Caudate nucleus (tissue), 63 donors: ENCODE measurements at places on chromosomes 16 and 17.

DNA sequence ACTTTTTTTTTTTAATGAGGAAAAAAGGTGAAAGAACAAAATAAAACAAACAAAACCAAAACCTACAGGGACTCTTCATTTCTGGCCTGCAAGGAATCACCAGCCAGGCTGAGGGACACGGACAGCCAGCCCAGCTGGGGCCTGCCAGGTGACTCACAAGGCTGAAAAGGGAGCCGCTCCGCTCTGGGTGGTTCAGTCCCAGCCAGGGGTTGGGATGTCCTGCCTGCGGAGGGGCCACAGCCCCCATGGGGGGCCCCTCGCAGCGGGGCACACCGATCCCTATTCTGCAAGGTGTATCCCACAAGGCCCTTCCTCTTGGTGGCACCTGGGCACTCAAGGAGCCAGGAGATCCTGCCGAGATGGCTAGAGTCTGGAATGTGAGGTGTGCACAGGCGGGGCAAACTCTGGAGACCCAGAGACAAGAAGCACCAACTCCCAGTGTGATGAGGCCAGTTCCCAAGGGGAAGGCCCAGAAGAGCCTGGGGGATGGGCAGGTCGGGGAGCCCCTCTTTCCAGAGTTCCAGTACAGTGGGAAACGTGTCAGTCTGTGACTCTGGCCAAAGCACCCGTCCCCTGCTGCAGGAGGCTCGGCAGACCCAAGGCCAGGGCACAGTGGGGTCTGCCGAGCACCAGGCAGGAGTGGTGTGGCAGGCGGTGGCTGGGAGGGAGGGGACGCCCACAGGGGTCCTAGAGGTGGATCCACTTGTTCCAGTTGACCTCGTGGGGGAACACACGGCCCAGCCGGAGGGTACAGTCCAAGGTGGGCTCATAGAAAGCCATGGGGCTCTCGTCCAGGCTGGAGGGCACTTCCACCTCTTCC, 58.9 kb downstream of the IL21R start:
- DNase-seq, result no peak

DNA sequence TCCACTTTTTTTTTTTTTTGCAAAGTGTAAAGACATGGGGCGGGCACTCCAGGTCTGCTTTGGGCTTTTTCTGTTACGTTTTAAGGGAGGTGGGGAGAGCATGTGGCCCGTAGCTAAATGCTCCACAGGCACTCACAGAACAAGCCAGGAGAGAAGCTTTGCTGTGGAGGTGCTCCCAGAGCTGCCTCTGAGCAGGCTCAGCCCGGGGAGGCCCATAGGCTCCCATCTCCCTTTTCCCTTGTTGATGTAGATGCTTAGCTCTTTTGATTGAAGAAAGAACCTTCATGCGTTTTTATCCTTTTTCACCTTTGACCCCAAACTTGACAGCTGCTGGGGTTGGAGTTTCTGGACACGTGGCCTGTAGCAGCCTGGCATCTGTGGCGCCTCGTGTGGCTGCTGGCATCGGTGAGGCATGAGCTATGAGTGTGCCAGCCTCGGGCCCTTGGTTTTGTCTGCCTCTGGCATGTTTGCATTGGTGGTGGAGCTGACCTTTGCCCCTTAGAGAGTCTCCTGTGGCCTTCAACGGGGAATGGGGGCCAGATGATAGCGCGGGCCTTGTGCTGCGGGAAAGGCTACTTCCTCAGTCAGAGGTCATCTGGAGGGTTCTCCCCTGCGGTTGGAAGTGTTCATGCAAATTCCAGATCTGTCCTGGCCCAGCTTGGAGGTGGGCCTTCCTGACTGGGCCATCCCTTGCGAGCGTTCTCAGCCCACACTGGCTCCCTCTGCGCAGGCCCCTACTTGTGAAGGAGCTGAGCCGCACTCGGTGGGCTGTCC, 20.0 kb upstream of the IL17C start:
- DNase-seq, result no peak

- DNase-seq, result no peak
Observed at GRCh38 chr17:62631086-62631935, 3.8 kb downstream of the MRC2 start.

DNA sequence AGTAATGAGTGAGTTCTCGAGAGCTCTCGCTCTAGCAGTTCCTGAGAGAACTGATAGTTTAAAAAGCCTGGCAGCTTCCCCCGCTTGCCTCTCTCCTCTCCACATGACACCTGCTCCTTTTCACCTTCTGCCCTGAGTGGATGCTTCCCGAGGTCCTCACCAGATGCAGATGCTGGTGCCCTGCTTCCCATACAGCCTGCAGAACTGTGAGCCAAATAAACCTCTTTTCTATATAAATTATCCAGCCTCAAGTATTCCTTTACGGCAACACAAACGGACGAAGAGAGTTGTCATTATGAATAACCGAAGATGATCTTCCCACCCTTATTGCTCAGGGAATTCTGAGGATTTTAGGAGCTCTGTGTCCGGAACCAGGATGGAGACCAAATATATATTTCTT, 41.9 kb upstream of the ZCCHC14 start:
- DNase-seq, result no peak

DNA sequence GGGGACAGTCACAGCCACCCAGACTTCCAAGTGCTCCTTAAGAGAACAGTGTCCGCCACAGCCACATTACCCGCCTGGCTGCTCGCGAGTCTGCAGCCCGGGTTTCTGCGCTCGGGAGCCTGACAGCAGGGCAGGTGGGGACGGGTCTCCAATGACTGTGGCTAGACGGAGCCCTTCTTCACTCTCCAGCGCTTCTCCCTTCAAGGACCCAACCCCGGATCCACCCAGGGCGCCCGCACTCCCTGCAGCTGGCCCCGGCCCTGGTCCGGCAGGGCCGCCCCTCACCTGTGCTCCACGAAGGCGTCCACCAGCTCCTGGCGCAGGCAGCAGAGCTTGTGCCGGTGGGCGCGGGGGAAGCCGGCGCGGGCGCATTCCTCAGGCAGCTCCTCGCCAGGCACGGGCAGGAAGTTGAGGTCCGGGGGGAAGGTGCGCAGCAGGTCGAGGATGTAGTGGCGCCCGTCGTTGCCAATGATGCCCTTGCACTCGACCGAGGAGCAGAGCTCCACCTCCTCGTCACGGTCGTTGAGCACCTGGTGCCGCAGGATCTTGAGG, 13.9 kb downstream of the CLUH start:
- DNase-seq, result no peak

DNA sequence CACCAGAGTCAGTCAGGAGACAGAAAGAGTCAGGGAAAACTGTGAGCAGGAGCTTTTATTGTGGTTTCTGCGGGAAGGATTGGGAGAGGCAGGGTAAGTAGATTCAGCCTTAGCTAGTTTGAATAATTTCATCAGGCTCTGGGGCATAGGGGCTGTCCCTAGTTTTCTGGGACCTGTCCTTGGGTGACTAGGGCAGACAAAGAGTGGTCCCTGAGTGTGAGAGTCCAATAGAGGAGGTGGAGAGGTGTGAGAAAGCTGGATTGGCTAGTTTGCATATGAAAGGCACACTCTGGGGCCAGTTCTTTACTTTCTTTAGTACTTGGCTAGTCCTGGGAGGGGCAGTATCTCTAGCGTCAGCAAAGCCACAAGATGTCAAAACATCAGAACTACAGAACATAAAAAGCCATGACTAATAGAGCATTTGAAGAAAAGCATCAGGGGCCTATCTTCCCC, 255.6 kb downstream of the HS3ST3A1 start:
- no peak for DNase-seq

DNA sequence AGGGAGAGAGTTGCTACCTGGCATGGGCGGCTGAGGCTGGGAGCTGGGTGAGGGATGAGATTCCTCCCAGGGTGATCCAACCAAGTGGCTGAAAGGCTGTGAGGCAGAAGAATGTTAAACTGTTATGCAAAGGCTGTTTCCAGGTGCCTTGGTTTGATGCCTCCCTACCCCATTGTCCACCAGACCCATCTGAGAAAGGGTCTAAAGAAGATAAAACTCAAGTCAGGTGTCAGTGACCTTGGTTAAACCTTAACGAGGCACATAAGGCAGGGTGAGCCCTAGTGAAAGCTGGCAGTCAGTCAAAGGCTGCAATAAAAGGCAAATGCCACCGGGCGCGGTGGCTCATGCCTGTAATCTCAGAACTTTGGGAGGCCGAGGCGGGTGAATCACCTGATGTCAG, 23.8 kb downstream of the LDHD start:
- DNase-seq, result no peak

- DNase-seq, result no peak
Observed at GRCh38 chr16:68764862-68765261, 27.8 kb downstream of the CDH1 start.

DNA sequence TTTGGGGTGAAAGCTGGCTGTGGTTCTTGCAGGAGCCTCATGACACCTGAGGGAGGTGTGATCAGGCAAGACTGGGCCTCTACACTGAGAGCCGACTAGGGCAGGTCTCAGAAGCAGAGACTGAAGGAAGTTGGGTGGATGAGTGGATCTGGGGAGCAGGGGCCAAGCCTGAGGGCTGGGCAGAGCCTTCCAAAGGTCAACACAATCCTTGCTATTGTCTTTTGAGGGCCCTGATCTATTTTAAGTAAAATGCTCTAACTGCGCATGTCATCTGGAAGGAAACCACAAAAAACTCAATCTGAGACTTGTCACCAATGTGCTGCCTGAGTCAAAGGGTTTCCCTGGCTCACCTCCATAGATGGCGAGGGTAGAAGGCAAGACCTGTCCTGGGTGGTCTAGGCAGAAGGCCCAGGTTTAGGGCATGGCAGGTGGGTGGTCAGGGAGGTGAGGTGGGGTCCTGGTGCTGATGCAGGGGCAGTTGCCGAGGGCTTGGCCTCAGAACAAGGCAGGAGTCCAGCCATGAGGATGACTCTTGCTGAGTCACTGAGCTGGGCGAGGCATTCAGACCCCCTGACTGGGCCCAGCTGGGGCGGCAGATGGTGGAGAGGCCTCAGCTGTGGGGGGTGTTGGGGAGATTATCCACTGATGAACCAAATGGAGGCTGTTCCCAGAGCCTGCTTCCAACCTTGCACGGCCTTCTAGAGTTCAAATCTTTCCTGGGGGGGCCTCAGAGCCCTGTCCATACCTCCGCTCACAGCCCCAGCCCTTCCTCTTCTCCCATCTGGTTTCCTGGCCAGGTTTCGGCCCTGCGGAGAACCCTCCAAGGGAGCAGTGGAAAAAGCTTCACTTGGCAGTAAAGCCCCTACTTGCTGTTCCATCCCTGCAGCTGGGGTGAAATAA, 5.1 kb downstream of the MVP start:
- DNase-seq, result peak; percentile 33

DNA sequence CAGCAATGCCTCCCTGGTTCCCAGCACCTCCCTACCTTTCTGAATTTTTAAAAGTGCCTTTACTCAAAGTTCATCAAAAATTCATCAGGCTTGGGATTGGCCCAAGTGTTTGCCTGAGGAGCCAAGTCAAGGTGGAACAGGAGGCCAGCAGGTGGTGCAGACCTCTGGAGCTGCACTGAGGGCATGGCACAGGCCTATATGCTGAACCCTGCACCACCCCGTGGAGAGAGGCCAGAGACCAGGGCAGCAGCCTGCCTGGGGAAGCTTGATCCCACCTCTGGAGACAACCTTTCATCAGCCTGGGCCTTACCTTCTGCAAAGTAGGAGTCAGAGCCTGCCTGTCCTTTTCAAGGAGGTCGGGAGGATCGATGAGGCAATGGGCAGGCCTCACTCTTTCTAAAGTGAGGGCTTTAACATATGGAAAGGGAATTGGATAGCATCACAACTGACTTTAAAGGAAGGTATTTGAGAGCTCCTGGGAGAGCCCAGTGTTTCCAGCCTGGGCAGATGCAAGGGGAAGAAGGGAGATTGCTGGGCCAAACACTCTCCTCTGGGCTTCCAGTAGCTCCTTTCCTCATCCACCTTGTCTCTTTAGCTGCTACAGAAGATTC, 31.8 kb upstream of the TMEM132E start:
- DNase-seq, result no peak

GRCh38 chr17:58329035-58329809, 627 bp upstream of the TSPOAP1 start:
- peak; percentile 59 for DNase-seq

- DNase-seq, result no peak
Observed at GRCh38 chr17:58694302-58694701, 1.9 kb downstream of the RAD51C start.

DNA sequence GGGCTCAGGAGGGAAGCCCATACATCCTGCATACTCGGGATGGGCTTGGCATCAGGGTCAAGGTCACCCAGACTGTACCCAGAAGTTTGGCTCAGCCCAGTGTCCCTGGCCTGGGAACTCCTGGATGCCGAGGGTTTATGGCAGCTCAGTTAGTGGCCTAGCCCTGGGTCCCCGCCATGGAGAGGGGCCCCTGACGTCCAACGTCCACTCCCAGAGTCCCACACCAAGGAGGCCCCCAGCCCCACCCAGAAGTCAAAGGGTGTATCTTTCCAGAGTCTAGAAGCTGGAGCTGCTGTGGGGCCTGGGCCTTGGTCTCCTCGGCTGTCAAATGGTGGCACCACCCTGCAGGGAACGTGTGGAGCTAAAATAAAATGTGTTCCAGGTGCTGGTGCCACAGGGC, 76.4 kb downstream of the SREBF1 start:
- no peak for DNase-seq

- DNase-seq, result no peak
Observed at GRCh38 chr17:34167354-34167753, 87.7 kb upstream of the CCL2 start.

- no peak for DNase-seq
Observed at GRCh38 chr17:179066-179432, 2.4 kb downstream of the DOC2B start.

DNA sequence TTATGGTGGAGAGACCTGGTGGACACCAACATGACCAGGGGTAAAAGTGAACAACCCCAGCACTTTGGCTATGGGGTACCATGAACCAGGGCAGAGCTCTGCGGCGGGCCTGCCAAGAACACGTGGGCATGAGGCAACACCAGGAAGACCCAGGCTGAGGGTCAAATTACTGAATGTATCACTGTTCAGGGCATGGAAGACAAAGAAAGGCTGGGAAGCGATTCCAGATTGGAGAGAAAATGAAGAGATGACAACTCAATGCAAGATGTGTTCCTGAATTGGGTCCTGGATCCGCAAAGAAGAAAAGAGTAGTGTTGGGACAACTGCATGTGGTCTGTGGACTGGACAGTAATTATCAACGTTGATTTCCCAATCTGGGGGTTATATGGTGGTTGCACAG, 19.8 kb downstream of the SPHK1 start:
- DNase-seq, result no peak
